ENCODE measurements at places on chromosomes 11 and 22.

GRCh38 chr11:64089915-64090805, 54.4 kb downstream of the FLRT1 start:
- no peak for DNase-seq

DNA sequence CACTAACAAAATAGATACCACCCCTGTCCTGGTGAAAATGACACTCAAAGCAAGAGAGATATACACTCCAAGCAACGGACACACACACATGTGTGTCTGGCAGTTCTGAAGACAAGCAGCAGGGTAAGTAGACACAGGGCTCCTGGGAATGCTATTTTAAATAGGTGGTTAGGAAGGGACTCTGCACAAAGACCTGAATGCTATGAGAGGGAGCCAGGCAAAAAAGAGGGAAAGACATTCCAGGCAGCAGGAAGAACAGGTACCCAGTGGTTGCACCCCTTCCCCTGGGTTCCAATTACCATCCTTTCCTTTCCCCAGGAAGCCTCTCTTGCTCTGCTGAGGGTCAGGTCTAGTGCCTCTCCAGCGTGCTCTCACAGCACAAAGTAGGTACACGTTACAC, 3.0 kb downstream of the UFD1 start:
- no peak for DNase-seq

GRCh38 chr11:84322211-84322610, 1036.0 kb upstream of the CCDC90B start:
- DNase-seq: no peak

DNA sequence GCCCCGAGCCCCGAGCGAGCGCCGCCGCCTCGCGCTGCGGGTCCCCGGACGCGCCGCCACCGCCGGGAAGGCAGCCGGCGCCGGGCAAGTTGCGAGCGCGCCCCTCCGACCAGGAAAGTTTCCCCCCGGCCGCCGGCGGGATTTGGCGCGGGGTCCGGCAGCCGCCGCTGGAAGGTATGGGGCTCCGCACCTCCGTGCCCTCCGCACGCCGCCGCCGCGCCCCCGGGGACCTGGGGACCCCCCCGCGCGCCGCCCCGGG, 281 bp downstream of the TSPAN18 start:
- DNase-seq: no peak

- DNase-seq: no peak
Observed at GRCh38 chr11:67433536-67434394, 3.7 kb downstream of the PTPRCAP start.

DNA sequence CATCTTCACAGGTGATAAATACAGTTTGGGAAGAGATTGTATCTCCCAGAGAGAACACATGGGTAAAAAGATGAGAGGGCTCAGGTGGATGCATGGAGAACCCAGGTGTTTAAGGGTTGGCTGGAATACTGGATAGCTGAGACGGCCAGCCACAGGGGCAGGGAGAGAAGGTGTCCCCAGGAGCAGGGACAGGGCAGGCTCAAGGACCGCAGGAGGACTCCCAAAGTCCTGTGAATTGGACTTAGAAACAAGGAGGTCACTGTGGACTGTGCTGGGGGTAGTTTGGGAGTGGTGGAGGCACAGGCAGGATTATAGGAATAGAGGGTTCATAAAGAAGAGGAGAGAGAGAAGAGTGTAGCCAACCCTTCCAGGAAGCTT, 103.8 kb upstream of the PARVA start:
- DNase-seq: no peak

DNA sequence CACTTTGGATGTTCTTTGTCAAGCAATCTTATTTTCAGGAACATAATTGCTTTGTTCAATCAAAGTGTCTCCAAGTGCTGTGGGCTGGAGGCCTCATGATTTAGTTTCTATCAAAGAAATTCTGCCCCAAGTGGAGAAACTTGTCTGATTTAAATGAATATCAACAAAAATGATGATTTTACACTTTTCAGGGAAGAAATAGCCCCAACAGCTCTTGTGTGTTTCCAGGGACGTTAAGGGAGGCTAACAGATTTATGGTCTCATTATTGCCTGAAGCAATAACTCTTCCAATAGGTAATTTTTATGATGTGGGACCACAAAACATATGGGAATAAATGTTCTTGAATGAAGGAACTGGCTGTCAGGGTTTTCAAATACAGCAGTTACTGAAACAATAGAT, 699.1 kb downstream of the FAM181B start:
- no peak for DNase-seq

DNA sequence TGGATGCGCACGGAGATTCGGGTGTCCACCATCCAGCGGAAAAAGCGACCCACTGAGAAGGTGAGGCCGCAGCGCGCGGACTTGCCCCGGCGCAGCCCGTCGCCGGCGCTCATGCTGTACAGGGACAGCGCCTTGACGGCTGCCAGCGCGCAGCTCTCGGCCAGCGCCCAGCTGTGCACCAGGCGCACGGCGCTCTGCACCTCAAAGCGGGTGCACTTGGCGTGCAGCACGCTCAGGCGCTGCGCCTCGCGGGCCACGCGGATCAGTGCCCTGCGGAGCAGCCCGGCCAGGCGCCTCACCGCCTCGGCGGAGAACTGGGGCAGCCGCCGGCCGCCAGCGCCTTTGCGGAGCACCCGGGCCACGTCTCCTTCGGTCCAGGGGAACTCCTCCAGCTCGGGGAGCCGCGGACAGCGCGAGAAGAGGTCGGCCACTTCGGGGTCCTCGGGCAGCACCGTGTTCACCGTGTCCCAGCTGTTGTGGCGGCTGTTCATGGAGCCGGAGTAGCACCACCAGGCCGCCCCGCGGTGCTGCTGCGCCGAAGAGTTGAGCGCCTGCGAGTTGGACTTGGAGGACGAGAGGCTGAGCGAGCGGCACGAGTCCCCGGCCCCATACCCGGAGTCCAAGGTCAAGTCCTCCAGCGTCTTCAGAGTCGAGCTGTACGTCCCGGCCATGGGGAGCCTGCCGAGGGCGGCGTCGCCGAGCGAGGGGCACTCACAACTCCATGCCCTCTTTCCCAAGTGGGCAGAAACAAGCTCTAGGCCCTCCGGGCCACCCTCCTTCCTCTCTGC, 703 bp downstream of the ABTB2 start:
- peak; percentile 12 for DNase-seq

Data from DMS79 (cell line).